Activated B cell treated with CpG ODN at 0.5 μM for 24 hours (primary cell): ENCODE measurements at places on chromosomes 2 and 18. TPM values are rescaled to one million over a fixed set of nuclear protein-coding genes. Genes with fewer than 3 reads are reported as not detected.

Gene WDFY1
- 67.2 and 77.0 TPM in 2 replicates for total RNA-seq

Gene CPLX4
- not detected in 2 replicates for total RNA-seq

Gene MEIS1
- not detected in 2 replicates for total RNA-seq

Gene ARHGAP15
- total RNA-seq: 101 and 112 TPM in 2 replicates

Gene LYPD6B
- 0.58 and 1.4 TPM in 2 replicates for total RNA-seq

Gene CCDC138
- total RNA-seq: 10.3 and 10.6 TPM in 2 replicates

Gene SH3BP4
- 0.76 and 1.1 TPM in 2 replicates for total RNA-seq

Gene SERPINE2
- 0.98 and 1.1 TPM in 2 replicates for total RNA-seq

Gene RTKN
- total RNA-seq: 8.3 and 11.6 TPM in 2 replicates

Gene NXPH2
- total RNA-seq: not detected in 2 replicates

Gene ABCG8
- not detected in 2 replicates for total RNA-seq

Gene REG3G
- total RNA-seq: not detected in 2 replicates

Gene ZNF396
- 1.5 and 2.2 TPM in 2 replicates for total RNA-seq

Gene CNTNAP5
- total RNA-seq: not detected in 2 replicates

Gene MFSD2B
- not detected in 2 replicates for total RNA-seq

Gene MAP3K20
- 8.7 and 9.5 TPM in 2 replicates for total RNA-seq

Gene STEAP3
- 1.1 and 1.2 TPM in 2 replicates for total RNA-seq

Gene STARD6
- total RNA-seq: not detected in 2 replicates

Gene CPS1
- 0.20 and 0.75 TPM in 2 replicates for total RNA-seq

Gene DUSP2
- 118 and 122 TPM in 2 replicates for total RNA-seq

Gene MC5R
- total RNA-seq: not detected in 2 replicates

Gene LIMS3
- 0.24 TPM in 1 of 2 replicates, not detected in the other for total RNA-seq

Gene HOXD1
- total RNA-seq: not detected in 2 replicates

Gene CABYR
- total RNA-seq: 2.7 and 2.8 TPM in 2 replicates

Gene PDE11A
- total RNA-seq: not detected in 2 replicates

Gene HOXD3
- total RNA-seq: not detected in 2 replicates

Gene PLB1
- total RNA-seq: 0.05 and 0.64 TPM in 2 replicates

Gene CIB4
- total RNA-seq: not detected in 2 replicates

Gene CCBE1
- 0.04 TPM in 1 of 2 replicates, not detected in the other for total RNA-seq

Gene DCDC2C
- not detected in 2 replicates for total RNA-seq

Gene NFE2L2
- total RNA-seq: 79.1 and 89.3 TPM in 2 replicates

Gene SERPINB3
- total RNA-seq: not detected in 2 replicates

Gene CDK5R2
- total RNA-seq: 0.07 TPM in 1 of 2 replicates, not detected in the other

Gene SMCHD1
- 111 and 144 TPM in 2 replicates for total RNA-seq

Gene LCT
- not detected in 2 replicates for total RNA-seq

Gene ARHGAP25
- total RNA-seq: 324 and 336 TPM in 2 replicates

Gene NETO1
- total RNA-seq: 9.1 and 10.1 TPM in 2 replicates

Gene FTCDNL1
- 1.4 and 1.5 TPM in 2 replicates for total RNA-seq

Gene COL3A1
- total RNA-seq: not detected in 2 replicates

Gene GKN1
- total RNA-seq: not detected in 2 replicates

Gene SLC23A3
- 4.5 and 4.9 TPM in 2 replicates for total RNA-seq

Gene AMER3
- not detected in 2 replicates for total RNA-seq

Gene SLC14A1
- total RNA-seq: 1.2 and 2.0 TPM in 2 replicates

Gene FKBP7
- 0.44 and 0.64 TPM in 2 replicates for total RNA-seq

Gene WDR7
- 26.0 and 33.4 TPM in 2 replicates for total RNA-seq

Gene CHRNG
- total RNA-seq: not detected in 2 replicates

Gene RPRM
- not detected in 2 replicates for total RNA-seq

Gene C2orf72
- not detected in 2 replicates for total RNA-seq

Gene DAW1
- not detected in 2 replicates for total RNA-seq

Gene MTCL1
- 1.9 and 2.9 TPM in 2 replicates for total RNA-seq

Gene RAPGEF4
- 0.17 TPM in 1 of 2 replicates, not detected in the other for total RNA-seq

Gene LINC00305
- total RNA-seq: not detected in 2 replicates

Gene EMILIN1
- total RNA-seq: 0.29 and 0.69 TPM in 2 replicates

Gene SGPP2
- 12.4 and 12.7 TPM in 2 replicates for total RNA-seq
